ENCODE measurements at places on chromosomes 6 and 20. TPM values are rescaled to one million over a fixed set of nuclear protein-coding genes. Genes with fewer than 3 reads are reported as not detected.

- DNase-seq: no peak
Measured at GRCh38 chr6:122747573-122747972, 31.9 kb upstream of the FABP7 start.

DNA sequence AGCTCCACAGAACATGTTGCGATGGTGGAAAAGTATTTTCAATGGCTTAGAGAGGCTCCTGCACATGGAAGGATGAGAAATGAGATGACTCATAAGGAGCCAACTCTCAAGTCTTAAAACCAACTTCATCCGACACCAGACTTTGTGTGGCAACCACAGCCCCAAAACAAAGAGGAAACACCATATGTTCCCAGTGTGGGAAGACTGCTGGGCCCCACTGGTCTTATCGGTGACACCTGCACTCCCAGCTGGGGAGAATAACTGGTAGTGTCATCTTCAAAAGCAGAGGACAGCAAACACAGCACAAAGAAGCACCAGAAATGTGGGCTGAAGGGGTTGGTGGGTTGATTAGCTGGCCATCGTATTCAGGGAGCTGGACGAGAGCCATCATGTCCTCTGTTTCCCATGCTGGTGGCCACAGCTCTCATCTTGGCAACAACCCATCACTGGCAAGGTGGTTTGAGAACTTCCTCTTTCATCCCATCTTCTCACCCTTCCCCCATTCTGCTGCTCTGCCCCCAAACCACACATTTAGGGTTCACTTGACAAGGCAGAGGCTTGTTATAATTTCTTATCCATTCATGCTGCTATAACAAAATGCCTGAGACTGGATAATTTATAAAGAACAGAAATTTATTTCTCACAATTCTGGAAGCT is 46.0 kb upstream of the TASP1 start:
- DNase-seq: no peak

- DNase-seq: no peak
Measured at GRCh38 chr6:73826571-73826970, 130.6 kb downstream of the CD109 start.

GRCh38 chr6:28696167-28696566 is 170.5 kb downstream of the GPX5 start:
- no peak for DNase-seq

GRCh38 chr6:135075018-135075417 is 20.4 kb upstream of the HBS1L start:
- no peak for DNase-seq

GRCh38 chr6:7100753-7101081 is 7.0 kb upstream of the RREB1 start:
- DNase-seq: no peak

GRCh38 chr6:170067923-170068360 is 222.9 kb downstream of the DLL1 start:
- DNase-seq: no peak

- no peak for DNase-seq
Measured at GRCh38 chr6:124796464-124796970, 165.7 kb upstream of the RNF217 start.

ZNF831 gene
- total RNA-seq: not detected

SPAG4 gene
- not detected for total RNA-seq

BPIFB1 gene
- total RNA-seq: not detected

MEI4 gene
- not detected for total RNA-seq

CNKSR3 gene
- total RNA-seq: 14.7 TPM

Measured in SJSA1 (cell line).